Activated T-helper 1 cell treated with anti-CD3 and anti-CD28 coated beads, Interleukin-12 subunit alpha, Interleukin-12 subunit beta, Interleukin-2, Interleukin-4 antibody, amounts not matched to agents 30 ng/mL and 10 ng/mL and 1 ng/mL, durations not matched to agents 14 hours and 24 hours and 36 hours (primary cell): ENCODE measurements at places on chromosomes 5 and 9. TPM values are rescaled to one million over a fixed set of nuclear protein-coding genes. Genes with fewer than 3 reads are reported as not detected.

DNA sequence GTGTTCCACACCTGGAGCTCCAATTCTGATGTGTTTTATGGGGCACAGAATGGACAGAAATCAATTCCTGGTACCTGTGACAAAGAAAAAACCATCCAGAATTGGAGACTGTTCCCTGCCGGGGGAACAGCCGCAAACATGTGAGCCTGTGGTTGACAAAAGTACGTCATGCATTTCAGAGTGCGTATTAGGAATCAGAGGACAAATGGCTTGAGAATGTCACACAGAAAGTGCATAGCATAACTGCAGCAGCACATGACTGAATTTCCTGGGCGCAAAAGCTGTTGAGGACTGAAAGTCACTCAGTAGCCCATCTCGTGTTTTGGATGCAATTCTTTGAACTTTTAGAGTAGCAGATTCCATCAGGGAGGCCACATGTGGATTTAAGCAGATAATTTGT lies 85.1 kb downstream of the TRIO start:
- H3K27ac ChIP-seq: no peak overlapping the region
- no peaks in the 10 kb centered on the region for H3K36me3 ChIP-seq
- no peak overlapping the region for H3K4me3 ChIP-seq
- DNase-seq: no peak

CEL gene
- 1.8 and 2.0 TPM in 2 replicates for total RNA-seq

CTNND2 gene
- total RNA-seq: not detected in 2 replicates

DNA sequence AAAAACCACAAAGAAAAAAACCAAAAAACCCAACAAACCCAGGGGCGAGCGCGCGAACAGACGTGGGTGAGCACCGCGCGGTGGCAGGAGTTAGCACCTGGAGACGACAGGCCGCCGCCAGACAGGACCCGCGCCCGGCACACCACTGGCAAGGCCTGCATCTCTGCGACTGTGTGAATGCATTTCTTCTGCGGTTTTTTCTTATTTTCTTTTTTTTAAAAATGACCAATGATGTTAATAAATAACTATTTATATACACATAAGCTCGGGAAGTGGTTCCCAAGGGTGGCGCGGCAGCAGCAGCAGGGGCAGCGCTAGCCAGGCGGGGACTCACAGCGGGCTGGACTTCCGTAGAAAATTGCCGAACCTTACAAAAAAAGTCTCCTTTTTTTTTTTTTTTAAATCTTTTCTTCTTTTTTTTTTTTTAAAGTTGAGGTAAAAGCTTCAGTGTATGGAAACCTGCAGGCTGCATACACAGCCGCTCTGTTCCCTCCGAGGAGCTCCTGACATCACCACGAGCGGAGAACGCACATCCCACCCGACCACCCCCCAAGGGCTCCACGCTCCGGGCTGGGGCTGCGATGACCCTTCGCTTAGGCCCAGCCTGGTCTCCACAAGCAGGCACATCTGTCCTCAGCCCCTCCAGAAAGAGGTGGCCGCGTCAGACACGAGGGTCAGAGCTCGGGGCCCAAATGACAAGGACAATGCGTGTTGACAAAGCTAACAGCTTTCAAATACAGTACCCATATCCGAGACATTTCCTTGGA lies 7.4 kb downstream of the BRD3OS start:
- peaks cover 15% of the 10 kb centered on the region for H3K36me3 ChIP-seq
- H3K4me1 ChIP-seq: no peaks in the 10 kb centered on the region
- no peak overlapping the region for H3K27ac ChIP-seq

GRCh38 chr9:133238851-133239532 lies 29.9 kb upstream of the OBP2B start:
- H3K27ac ChIP-seq: no peak overlapping the region
- H3K27me3 ChIP-seq: peaks cover 14% of the 10 kb centered on the region
- peaks cover 14% of the 10 kb centered on the region for H3K4me1 ChIP-seq
- peak; percentile 61 for DNase-seq
- H3K36me3 ChIP-seq: no peaks in the 10 kb centered on the region

GRCh38 chr5:173812811-173813550 lies 75.2 kb upstream of the CPEB4 start:
- DNase-seq: no peak
- H3K36me3 ChIP-seq: no peaks in the 10 kb centered on the region
- H3K4me3 ChIP-seq: no peak overlapping the region
- peaks cover 9% of the 10 kb centered on the region for H3K27me3 ChIP-seq
- no peak overlapping the region for H3K27ac ChIP-seq

GRCh38 chr9:35318741-35319140 lies 156.9 kb downstream of the UNC13B start:
- no peaks in the 10 kb centered on the region for H3K36me3 ChIP-seq
- H3K27ac ChIP-seq: no peak overlapping the region

LYRM7 gene
- total RNA-seq: 13.7 and 15.8 TPM in 2 replicates

TTC16 gene
- total RNA-seq: 0.10 TPM in 1 of 2 replicates, not detected in the other

- no peak overlapping the region for H3K4me3 ChIP-seq
- no peak for DNase-seq
- H3K27me3 ChIP-seq: no peaks in the 10 kb centered on the region
- H3K36me3 ChIP-seq: no peaks in the 10 kb centered on the region
- no peaks in the 10 kb centered on the region for H3K4me1 ChIP-seq
- no peak overlapping the region for H3K27ac ChIP-seq
Observed at GRCh38 chr5:83672646-83673045, 48.0 kb downstream of the HAPLN1 start.

- H3K4me1 ChIP-seq: no peaks in the 10 kb centered on the region
- DNase-seq: no peak
- H3K27me3 ChIP-seq: no peaks in the 10 kb centered on the region
- H3K27ac ChIP-seq: no peak overlapping the region
- H3K36me3 ChIP-seq: no peaks in the 10 kb centered on the region
Observed at GRCh38 chr5:128825826-128826225, 139.5 kb upstream of the SLC27A6 start.

GRCh38 chr9:126975327-126976220 lies 61.0 kb downstream of the RALGPS1 start:
- no peak overlapping the region for H3K4me3 ChIP-seq
- no peak for DNase-seq
- H3K27me3 ChIP-seq: peaks cover 30% of the 10 kb centered on the region

- no peaks in the 10 kb centered on the region for H3K36me3 ChIP-seq
- H3K27ac ChIP-seq: no peak overlapping the region
- H3K27me3 ChIP-seq: peaks cover 3% of the 10 kb centered on the region
- no peak for DNase-seq
- H3K4me1 ChIP-seq: no peaks in the 10 kb centered on the region
Observed at GRCh38 chr9:87867391-87867790, 15.3 kb upstream of the SPATA31E1 start.

SPAAR gene
- total RNA-seq: not detected in 2 replicates

CFAP90 gene
- not detected in 2 replicates for total RNA-seq

DNA sequence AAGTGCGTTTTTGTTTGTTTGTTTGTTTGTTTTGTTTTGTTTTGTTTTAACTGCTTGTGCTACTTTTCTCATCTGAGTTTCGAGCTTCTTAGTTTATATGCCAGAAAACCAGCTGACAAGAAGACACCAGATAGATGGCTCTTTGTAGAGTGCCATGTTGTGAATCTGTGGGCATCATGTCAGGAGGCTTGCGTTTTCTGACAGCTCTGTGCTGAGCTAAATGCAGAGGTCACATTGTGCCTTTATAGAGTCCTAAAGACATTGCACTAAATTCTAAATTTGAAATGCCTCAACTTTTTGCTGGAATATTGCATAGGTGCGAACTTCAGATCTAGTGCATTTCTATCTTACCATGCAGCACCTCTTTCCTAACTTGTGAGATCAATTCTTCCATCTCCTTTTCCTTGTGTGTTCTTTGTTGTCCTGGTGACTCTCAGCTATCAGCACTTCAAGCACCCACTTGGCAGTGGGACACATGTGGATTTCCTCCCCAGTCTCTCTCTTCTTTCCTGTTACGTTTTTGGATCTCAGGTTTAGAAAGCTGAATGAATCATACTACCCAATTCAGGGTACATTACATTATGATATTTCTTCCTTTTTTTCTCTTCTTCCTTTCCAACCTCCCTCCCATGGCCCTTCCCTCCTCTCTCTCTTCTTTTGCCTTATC lies 379.0 kb upstream of the RPS23 start:
- H3K36me3 ChIP-seq: no peaks in the 10 kb centered on the region
- no peak for DNase-seq
- H3K27me3 ChIP-seq: peaks cover 3% of the 10 kb centered on the region
- no peak overlapping the region for H3K4me3 ChIP-seq
- H3K27ac ChIP-seq: no peak overlapping the region

GRCh38 chr5:25567881-25568280 lies 923.1 kb upstream of the CDH10 start:
- H3K4me3 ChIP-seq: no peak overlapping the region
- H3K27me3 ChIP-seq: no peaks in the 10 kb centered on the region
- no peak for DNase-seq
- H3K27ac ChIP-seq: no peak overlapping the region

- no peak overlapping the region for H3K27ac ChIP-seq
- no peaks in the 10 kb centered on the region for H3K27me3 ChIP-seq
- H3K4me3 ChIP-seq: no peak overlapping the region
- no peaks in the 10 kb centered on the region for H3K36me3 ChIP-seq
Observed at GRCh38 chr5:158882660-158883059, 217.1 kb downstream of the EBF1 start.

GADD45G gene
- total RNA-seq: 36.6 and 37.2 TPM in 2 replicates

GRCh38 chr5:114122852-114123251 lies 239.0 kb upstream of the KCNN2 start:
- H3K36me3 ChIP-seq: no peaks in the 10 kb centered on the region
- DNase-seq: no peak
- no peak overlapping the region for H3K27ac ChIP-seq
- H3K4me3 ChIP-seq: no peak overlapping the region

DNA sequence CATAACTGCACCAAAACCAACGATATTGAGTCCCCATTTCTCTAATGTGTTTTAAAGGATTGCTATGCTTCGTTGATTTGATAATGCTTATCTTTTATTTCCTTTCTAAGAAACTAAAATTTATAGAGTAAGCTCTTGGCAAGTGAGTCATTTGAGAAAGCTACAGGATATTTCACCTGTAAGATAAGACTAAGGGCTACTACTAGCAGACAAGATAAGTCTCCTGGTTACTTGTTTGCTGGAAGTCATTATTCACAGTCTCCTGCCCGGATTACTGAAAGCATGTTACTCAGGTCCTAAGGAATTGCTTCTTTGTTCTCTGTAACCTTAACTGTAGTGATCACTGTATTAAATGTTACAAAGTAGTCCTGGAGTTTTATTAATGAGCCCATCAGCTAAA lies 315.9 kb upstream of the RASA1 start:
- H3K27ac ChIP-seq: no peak overlapping the region
- no peaks in the 10 kb centered on the region for H3K36me3 ChIP-seq
- peaks cover 23% of the 10 kb centered on the region for H3K27me3 ChIP-seq
- H3K4me3 ChIP-seq: no peak overlapping the region

DNA sequence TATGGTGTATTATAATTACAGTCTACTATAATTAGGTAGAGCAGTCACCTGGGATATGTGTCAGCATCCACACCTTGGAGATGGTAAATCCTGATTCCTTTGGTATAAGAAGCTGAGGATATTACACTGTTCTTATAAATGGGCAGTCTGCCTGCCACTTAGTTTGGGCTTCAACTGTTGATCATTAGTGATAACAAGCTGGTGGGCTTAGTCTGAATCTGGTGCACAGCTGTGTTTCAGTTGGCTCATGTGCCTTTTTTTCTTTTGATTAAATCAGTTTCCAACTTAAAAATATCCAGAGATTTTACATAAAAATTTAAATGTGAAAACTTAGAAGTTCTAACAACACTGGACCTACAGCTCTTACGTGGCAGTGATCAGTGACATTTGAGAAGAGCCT lies 21.2 kb downstream of the LVRN start:
- no peak for DNase-seq
- peaks cover 11% of the 10 kb centered on the region for H3K27me3 ChIP-seq
- no peaks in the 10 kb centered on the region for H3K36me3 ChIP-seq
- no peaks in the 10 kb centered on the region for H3K4me1 ChIP-seq

TERT gene
- total RNA-seq: 12.3 and 12.5 TPM in 2 replicates

LAMC3 gene
- 0.05 TPM in 2 replicates for total RNA-seq

DNA sequence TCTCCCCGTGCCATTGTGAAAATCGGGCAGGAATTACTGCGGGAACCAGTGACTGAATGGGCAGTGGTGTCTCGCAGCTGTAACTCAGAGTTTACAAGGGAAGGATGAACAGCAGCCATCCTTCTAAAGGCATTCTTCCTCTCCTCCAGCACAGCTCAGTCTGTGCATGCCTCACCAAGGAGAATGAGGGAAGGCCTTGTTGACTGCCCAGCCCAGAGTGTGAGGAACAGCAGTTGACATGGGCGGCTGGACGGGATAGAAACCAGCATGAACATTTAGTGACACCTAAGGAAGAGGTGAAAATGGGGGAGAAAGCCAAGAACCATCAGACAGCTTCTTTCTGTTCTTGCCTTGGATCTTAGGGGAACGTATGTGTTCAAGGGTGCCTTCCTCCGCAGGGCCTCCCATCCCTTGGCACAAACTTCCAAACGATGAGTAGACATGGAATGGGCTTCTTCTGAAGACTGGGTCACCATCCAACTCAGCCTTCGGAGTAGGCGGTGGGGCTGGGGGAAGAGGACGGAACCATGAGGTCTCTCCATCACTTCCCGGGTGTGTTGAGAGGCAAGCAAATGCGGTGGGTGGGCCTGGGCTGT lies 887 bp upstream of the PDE8B start:
- DNase-seq: no peak
- peak overlapping the region; percentile 83 for H3K4me3 ChIP-seq
- H3K27ac ChIP-seq: no peak overlapping the region
- H3K36me3 ChIP-seq: peaks cover 7% of the 10 kb centered on the region
- peaks cover 6% of the 10 kb centered on the region for H3K4me1 ChIP-seq
- peaks cover 59% of the 10 kb centered on the region for H3K27me3 ChIP-seq

DNA sequence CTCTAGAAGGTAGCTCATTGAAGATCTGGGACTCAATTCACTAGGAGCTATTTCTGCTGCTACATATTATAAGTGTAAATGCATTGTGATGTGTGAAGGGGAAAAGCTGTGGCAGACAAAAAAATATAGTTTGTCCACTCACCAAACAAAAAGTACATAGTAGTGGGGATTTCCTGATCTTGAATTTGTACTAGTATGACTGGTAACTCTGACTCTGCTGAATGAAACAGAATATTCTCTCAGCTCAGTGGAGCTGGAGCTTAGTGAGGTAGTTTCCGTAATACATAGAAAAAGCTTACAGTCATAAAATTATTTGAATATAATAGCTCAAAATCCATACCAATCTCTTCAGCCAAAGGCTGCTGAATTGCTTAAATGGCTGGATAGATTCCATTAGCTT lies 455.6 kb upstream of the CD180 start:
- no peak for DNase-seq
- no peaks in the 10 kb centered on the region for H3K36me3 ChIP-seq
- H3K27me3 ChIP-seq: peaks cover 2% of the 10 kb centered on the region
- H3K27ac ChIP-seq: no peak overlapping the region
- H3K4me3 ChIP-seq: no peak overlapping the region
- H3K4me1 ChIP-seq: no peaks in the 10 kb centered on the region

DNA sequence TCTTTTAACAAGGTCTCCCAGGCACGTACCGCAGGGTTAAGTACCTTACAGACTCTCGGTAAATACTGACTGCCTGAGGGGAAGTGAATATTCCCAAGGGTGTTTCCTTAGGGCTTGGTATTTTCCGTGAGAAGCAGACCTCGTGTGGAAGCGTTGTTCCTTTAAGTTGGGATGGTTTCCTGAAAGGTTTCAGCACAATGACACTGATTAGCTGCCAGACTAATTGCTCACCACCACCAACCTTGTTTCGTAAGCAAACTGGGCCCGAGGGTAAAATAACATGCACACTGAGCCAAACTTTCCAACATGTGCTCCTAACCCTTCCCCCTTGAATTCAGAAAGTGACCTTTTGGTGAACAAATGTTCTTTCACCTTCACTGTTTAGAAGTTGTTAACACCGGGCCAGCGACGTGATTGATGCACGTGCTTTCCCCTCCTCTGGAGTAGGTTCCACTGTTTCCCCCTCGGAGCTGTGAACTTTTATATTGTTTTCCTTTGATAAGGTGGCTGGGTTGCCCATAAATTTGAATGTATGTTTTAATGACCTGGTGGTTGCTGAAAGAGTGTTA lies 128.1 kb upstream of the RPS23 start:
- peaks cover 2% of the 10 kb centered on the region for H3K36me3 ChIP-seq
- H3K4me1 ChIP-seq: no peaks in the 10 kb centered on the region
- no peak for DNase-seq
- H3K27ac ChIP-seq: no peak overlapping the region
